Right renal cortex interstitium (tissue), 3 donors: ENCODE measurements at places on chromosomes 4 and X. TPM values are rescaled to one million over a fixed set of nuclear protein-coding genes. Genes with fewer than 3 reads are reported as not detected.

The CABS1 gene
- 0.11 TPM for polyA plus RNA-seq

The GPR50 gene
- not detected for polyA plus RNA-seq

The RHOH gene
- polyA plus RNA-seq: 0.67 TPM

The MAB21L2 gene
- polyA plus RNA-seq: not detected

The GRPR gene
- polyA plus RNA-seq: 0.34 TPM

The RAP1GDS1 gene
- polyA plus RNA-seq: 37.5 TPM

The SLC26A1 gene
- 7.2 TPM for polyA plus RNA-seq

The AFF2 gene
- polyA plus RNA-seq: 5.6 TPM

The VEGFC gene
- 20.8 TPM for polyA plus RNA-seq

The FGFBP1 gene
- polyA plus RNA-seq: 0.46 TPM

The ODAPH gene
- polyA plus RNA-seq: not detected

The SLC34A2 gene
- polyA plus RNA-seq: 25.2 TPM

The USP17L10 gene
- not detected for polyA plus RNA-seq

The MGARP gene
- 0.57 TPM for polyA plus RNA-seq

The RBMXL3 gene
- not detected for polyA plus RNA-seq

The CNGA2 gene
- polyA plus RNA-seq: not detected

The SLC30A9 gene
- 124 TPM for polyA plus RNA-seq

The UGT2B17 gene
- polyA plus RNA-seq: not detected

The MTM1 gene
- 16.6 TPM for polyA plus RNA-seq

The ANK2 gene
- polyA plus RNA-seq: 60.8 TPM

The STPG2 gene
- polyA plus RNA-seq: 0.40 TPM

The AMTN gene
- not detected for polyA plus RNA-seq

The SOWAHB gene
- 4.8 TPM for polyA plus RNA-seq

The ARHGAP6 gene
- 13.7 TPM for polyA plus RNA-seq

The KCND1 gene
- 2.2 TPM for polyA plus RNA-seq

The HSPA4L gene
- polyA plus RNA-seq: 16.0 TPM

The APLN gene
- 7.4 TPM for polyA plus RNA-seq

The HAND2 gene
- 0.36 TPM for polyA plus RNA-seq

The CT83 gene
- not detected for polyA plus RNA-seq

The STATH gene
- 0.36 TPM for polyA plus RNA-seq
